Astrocyte (in vitro differentiated cells and primary cell): ENCODE measurements at places on chromosomes 5 and 9. TPM values are rescaled to one million over a fixed set of nuclear protein-coding genes. Genes with fewer than 3 reads are reported as not detected.

Gene TCF7
- 2.6 TPM in 2 replicates for total RNA-seq

Gene ECSCR
- total RNA-seq, result 0.96 and 1.00 TPM in 2 replicates

Gene SLC36A2
- total RNA-seq, result not detected in 2 replicates

Gene TRAF1
- 4.2 and 4.7 TPM in 2 replicates for total RNA-seq

Gene HMGXB3
- total RNA-seq, result 58.1 and 58.6 TPM in 2 replicates

Gene PRUNE2
- total RNA-seq, result 7.7 and 8.7 TPM in 2 replicates

DNA sequence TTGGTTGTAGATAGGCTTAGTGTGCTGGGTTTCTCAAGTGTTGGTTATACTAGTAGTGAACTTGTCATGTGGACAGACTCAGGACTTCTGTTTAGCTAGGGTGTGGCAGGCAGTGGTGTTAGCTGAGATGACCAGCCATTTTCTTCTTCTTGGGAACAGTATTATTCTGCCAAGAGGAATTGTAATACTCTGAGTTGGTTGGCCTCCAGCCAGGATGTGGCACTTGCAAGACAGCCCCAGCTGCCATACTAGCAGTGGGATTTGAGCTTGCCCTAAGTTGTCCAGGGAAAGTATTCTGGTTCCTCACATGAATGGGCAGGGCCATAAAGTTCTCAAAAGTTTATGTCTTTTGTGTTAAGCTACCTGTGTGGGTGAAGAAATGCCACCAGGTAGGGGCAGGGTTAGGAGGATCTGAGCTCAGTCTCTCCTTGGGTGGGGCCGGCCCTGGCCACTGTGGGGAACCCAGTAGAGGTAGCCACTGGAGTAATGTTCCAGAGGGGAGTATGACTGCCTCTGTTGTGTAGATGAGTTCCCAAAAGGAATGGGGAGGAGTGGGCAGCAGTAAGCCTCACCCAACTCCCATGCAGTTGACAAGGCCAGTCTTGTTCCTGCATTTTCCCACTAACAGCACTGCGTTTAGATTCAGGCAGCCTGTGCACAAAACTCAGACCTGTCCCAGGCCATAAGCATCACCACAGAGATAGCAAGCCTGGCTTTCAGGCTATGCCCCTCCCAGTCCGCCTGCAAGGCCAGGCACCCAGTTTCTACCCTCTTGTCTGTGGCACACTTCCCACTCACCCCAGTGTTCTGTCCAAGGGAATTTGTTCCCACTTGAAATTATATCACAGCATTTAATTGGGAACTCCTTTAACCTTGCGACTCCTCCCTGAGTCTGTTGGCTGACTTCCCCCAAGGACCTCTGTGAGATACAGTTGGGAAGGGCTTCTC is 250.7 kb downstream of the ANXA1 start:
- no peak overlapping the region for H3K27ac ChIP-seq
- no peaks in the 10 kb centered on the region for H3K36me3 ChIP-seq
- no peak overlapping the region for H3K4me3 ChIP-seq
- no peak for DNase-seq
- no peaks in the 10 kb centered on the region for H3K4me1 ChIP-seq

DNA sequence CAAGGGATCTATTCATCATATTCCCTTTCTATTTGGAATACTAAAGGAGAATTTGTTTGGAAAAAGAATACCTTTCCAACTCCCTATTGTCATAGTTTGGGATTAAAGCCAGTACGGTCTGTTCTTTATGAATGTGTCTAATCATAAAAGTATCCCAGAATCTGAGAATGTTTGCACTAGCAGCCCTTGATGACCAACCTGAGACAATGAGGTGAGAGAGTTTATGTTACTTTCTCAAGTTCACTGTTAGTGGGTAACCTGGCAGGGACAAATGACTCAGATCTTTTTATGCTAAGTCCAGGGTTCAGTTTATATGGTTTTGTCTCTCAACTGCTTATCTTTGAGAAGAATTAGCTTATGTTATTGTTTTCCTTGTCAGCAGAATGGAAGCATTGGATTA is 25.3 kb upstream of the TLR4 start:
- H3K27me3 ChIP-seq, result no peaks in the 10 kb centered on the region
- H3K27ac ChIP-seq, result peak overlapping the region; percentile 28
- no peaks in the 10 kb centered on the region for H3K36me3 ChIP-seq

DNA sequence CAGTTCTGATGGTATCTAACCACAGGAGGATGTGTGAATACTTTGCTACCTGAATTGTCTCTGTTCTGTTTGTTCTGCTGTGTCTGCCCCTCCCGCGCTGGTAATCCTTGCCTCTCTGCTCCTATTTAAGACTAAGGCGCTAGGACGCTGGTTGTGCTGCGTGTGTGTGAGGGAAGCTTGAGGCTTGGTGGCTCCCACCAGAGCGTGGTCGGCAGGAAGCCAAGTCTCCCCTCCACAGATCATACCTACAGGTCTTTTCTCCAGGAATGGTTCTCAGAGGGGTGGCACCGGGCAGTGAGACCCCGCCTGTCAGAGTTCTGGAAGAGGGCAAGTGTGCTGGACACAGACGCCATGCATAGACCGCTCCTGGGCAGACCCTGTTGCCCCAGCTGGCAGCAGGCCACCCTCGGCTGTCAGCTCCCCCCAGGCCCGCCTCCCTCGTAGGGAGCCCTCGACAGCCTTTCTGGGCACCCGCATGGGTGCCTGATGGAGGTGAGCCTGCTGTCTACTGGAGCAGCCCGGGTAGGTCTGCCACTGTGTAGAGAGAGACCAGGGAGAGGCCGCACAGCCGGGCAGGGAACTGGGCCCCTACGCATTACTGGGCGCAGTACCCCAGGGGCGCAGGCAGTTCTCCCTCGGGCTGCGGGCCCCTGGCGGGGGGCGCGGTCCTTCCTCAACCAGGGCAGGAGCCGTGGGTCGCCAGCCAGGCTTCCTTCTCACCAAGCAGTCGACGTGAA is 53.4 kb upstream of the ROR2 start:
- no peaks in the 10 kb centered on the region for H3K4me1 ChIP-seq
- peaks cover 3% of the 10 kb centered on the region for H3K27me3 ChIP-seq
- no peaks in the 10 kb centered on the region for H3K36me3 ChIP-seq
- no peak overlapping the region for H3K4me3 ChIP-seq

DNA sequence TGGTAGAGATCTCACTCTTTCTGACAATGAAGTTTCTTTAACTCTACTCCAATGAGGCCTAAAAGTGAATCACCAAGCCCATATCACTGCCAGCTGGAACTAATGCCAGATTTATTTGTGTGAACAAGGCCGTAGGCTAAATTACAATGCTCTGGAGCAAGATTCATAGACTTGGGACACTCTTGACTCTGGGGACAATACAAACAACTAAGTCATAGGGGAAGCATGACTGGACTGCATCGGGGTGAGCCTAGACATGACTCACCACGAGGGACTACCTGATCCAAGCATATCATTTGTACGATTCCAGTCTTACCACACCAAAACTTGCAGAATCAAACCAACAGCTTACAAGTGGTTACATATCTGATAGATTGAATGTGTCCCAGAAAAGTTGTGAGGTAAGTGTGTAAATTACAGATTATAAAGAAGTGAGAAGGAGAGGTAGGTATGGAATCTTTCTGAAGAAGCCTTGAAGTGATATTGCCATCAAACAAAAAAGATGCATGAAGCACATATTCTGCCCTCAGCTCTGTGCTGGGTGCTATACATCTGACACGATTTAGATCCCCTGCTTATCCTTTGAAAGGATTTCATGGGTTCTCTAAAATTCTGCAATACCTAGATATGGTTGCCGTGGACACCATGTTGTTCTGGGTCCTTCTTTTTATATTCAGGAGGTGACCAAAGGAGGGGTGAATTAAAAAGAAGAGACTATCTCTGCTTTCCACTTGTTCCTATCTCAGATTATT is 199.3 kb upstream of the PDE4D start:
- H3K27ac ChIP-seq, result peak overlapping the region; percentile 29
- no peaks in the 10 kb centered on the region for H3K36me3 ChIP-seq
- DNase-seq, result peak; percentile 83
- peaks cover 5% of the 10 kb centered on the region for H3K4me1 ChIP-seq
- H3K4me3 ChIP-seq, result no peak overlapping the region
- no peaks in the 10 kb centered on the region for H3K27me3 ChIP-seq

DNA sequence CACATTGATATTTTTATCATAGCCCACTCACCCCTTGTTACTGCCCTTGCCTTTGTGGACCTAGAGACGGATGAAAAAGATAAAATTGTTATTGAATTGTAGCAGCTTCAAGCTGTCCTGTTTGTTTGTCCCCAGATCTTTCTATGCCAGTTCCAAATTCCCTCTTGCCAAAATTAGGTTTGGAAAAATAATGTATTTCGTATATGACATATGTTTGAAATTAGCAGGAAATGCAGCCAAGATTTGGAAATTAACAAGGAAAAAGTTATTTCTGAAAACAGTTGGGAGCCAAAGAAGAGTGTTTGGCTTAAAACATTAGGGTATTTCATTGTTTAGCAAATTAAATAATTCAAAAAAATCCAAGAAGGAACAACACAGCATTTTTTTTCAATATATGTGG is 33.5 kb downstream of the SPATA31D1 start:
- no peak for DNase-seq
- H3K4me3 ChIP-seq, result no peak overlapping the region
- peak overlapping the region; percentile 82 for H3K27ac ChIP-seq
- H3K4me1 ChIP-seq, result peaks cover 9% of the 10 kb centered on the region
- no peaks in the 10 kb centered on the region for H3K27me3 ChIP-seq
- H3K36me3 ChIP-seq, result no peaks in the 10 kb centered on the region

DNA sequence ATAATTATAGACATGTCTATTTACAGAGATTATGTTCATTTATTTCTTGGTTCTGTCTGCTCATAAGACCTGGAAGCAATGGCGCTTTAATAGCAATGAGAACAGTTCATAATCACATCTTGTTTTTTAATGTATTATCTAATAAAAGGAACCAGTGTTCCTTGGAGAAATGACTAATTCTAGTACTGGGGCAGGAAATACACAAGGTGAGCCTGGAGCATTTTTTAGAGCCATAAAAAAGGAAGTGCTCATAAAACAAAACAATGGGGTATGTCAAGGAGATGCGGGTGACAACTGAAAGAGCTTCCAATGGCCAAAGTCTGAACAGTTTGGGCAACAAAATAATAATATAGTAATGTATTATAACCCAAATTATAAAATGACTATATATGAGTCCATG is 531.9 kb upstream of the CHD1 start:
- no peak for DNase-seq
- no peaks in the 10 kb centered on the region for H3K4me1 ChIP-seq
- H3K27ac ChIP-seq, result no peak overlapping the region
- H3K27me3 ChIP-seq, result no peaks in the 10 kb centered on the region
- H3K36me3 ChIP-seq, result no peaks in the 10 kb centered on the region

DNA sequence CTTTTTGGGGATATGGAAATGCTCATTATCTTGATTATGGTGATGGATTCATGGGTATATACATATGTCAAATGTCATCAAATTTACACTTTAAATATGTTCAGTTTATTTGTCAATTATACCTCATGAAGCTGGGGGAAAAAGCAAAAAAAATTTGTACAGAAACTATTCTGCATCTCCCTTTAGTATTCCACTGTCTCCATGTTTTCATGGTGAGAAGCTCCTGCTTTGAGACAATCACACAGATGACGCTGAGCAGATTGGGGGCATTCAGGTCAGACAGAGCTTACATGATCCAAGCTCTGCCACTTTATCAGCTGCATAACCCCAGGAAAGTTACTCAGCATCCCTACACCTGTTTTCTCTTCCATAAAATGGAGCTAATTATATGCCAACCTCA is 101.5 kb downstream of the PLPPR1 start:
- H3K4me3 ChIP-seq, result no peak overlapping the region
- H3K27me3 ChIP-seq, result no peaks in the 10 kb centered on the region
- DNase-seq, result no peak
- H3K4me1 ChIP-seq, result no peaks in the 10 kb centered on the region
- H3K36me3 ChIP-seq, result no peaks in the 10 kb centered on the region

GRCh38 chr9:108869092-108869725 is 7.1 kb downstream of the ACTL7A start:
- H3K4me3 ChIP-seq, result no peak overlapping the region
- no peaks in the 10 kb centered on the region for H3K27me3 ChIP-seq
- no peak overlapping the region for H3K27ac ChIP-seq
- peaks cover 15% of the 10 kb centered on the region for H3K36me3 ChIP-seq
